T47D (cell line): ENCODE measurements at places on chromosomes 5 and 9.

GRCh38 chr5:107248066-107248695 lies 422.6 kb downstream of the EFNA5 start:
- DNase-seq: peak; percentile 21

GRCh38 chr5:180353048-180353979 lies at the start of gene GFPT2:
GFPT2 (minus strand) TSS chr5:180353336; CDS start chr5:180353217, 119 bp downstream.
- DNase-seq: peak; percentile 67

DNA sequence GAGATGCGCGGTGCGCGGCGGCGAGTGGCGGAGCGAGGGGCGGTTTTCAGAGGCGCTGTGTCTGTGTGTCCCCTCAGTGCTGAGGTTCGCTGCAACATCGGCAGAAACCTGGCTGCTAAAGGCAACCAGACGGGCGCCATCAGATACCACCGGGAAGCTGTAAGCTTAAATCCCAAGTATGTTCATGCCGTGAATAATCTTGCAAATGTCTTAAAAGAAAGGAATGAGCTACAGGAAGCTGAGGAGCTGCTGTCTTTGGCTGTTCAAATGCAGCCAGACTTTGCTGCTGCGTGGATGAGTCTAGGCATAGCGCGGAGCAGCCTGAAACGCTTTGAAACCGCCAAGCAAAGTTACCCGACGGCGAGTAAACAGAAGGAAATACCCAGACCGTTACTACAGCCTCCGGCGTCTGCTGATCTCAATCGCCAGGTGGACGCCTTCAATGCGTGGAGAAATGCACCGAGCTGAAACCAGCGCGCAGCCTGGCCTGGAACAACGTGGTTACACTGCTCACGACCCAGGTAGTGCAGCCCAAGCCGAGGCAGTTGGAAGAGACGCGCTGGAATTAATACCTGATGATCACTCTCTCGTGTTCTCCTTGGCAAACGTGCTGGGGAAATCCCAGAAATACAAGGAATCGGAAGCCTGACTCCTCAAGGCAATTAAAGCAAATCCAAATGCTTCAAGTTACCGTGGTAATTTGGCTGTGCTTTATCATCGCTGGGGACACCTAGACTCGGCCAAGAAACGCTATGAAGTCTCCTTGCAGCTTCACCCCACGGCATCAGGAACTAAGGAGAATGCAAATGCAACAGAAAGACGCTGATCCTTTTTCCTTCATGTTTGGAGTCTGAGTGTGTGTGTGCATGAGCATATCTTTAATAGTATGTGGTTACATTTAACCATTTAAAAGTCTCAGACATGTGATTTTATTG lies 15.9 kb downstream of the OR2V1 start:
- peak; percentile 80 for DNase-seq

DNA sequence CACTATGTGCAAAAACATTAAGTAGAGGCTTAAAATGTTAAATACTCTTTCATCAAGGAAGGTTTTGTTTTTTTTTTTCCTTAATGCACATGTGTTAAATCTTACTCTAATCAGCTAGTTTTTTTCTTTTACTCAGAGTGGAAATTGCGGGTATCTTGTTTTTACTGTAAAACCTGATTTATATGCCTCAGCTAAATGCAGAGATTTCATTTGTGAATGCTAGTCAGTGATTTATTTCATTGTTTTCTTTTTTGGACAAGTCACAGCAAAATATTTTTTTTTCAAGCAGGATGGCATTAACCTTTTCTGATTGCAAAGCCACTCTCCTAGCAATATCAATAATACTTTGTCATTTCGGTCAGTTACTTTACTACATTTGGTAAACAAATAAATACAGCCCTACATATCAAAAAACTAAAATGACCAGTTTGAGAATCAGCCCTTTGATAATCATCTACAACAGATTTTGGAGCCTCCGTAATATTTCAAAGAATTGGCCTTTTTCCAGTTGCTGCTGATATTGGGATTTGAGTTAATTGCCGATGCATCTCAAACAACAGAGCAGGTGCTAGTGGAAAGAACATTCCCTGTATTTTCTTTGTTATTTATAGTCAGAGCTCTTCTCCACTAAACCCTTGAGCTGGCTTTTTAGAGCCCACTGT lies 579.2 kb upstream of the ZNF608 start:
- no peak for DNase-seq

GRCh38 chr5:126438267-126438666 lies 15.1 kb downstream of the GRAMD2B start:
- no peak for DNase-seq

- no peak for DNase-seq
Measured at GRCh38 chr9:106796771-106797170, 66.2 kb upstream of the ZNF462 start.

DNA sequence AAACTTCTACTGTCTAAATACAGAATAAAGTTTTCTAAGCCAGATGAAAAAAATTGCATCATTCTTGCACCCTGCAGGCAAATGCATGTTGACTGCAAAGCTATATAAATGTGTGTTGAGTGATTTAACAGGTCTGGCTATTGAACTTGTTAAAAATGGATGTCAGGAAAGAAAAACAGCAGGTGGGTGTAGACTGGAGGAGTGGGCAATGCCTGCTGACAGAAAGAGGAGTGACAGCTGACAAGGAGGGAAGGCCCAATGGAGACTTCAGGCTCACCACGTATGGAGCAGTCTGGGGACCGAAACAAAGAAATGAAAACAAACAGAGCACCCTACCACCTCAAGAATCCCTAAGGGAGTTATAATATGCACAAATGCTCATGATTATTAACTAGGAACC lies 127.8 kb downstream of the GRIA1 start:
- no peak for DNase-seq

- no peak for DNase-seq
Measured at GRCh38 chr5:125558466-125558865, 812.0 kb upstream of the ZNF608 start.

GRCh38 chr5:43007246-43007910 lies 32.7 kb downstream of the ANXA2R start:
- no peak for DNase-seq

DNA sequence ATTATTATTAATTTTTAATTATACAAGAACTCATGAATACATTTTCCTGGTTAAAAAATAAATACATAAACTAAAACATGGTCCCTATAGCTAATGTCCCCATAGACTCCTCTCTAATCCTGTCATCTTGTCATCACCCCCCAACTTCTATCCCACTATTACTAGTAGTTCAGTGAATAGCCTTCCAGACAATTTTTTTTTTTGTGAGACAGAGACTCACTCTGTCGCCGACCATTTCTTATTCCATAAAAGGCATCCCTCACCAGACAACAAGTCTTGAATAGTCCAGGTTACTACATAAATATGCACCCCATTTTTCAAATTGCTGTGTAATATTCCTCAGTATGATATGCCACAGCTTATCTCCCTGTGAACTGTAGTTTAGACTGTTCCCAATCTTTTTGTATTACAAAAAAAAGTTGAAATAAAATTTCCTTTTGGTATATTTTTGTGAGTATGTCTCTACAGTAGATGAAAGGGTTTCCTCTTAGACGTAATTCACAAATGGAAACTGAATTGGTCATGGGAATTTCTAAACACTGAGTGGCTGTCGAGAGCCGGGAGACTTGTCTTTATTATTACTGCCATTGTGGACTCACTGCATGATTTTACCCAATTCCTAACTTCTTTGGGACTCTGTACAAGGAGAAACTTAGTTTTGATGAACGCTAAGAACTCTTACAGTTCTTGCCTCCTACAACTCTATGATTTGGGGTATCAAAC lies 6.4 kb upstream of the ABLIM3 start:
- DNase-seq: no peak
